NCI-H1930 (cell line): ENCODE measurements at places on chromosomes 16 and 17.
A peak's percentile ranks its signal among the peaks of the same experiment; 100 is the strongest.

GRCh38 chr16:73006026-73006425 lies 41.9 kb downstream of the ZFHX3 start:
- no peak for DNase-seq

DNA sequence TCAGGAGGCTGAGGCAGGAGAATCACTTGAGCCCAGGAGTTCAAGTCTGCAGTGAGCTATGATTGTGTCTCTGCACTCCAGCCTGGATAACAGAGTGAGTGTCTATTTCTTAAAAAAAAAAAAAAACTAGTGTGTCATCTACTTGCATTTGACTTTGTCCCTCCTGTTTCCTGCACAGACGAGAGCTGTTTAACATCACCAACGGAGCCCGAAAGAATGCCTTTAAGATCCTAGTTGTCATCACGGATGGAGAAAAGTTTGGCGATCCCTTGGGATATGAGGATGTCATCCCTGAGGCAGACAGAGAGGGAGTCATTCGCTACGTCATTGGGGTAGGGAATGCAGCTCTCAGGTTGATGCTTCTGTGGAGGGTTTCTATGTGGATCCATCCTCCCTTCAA lies 13.4 kb downstream of the ITGAM start:
- DNase-seq, result no peak

DNA sequence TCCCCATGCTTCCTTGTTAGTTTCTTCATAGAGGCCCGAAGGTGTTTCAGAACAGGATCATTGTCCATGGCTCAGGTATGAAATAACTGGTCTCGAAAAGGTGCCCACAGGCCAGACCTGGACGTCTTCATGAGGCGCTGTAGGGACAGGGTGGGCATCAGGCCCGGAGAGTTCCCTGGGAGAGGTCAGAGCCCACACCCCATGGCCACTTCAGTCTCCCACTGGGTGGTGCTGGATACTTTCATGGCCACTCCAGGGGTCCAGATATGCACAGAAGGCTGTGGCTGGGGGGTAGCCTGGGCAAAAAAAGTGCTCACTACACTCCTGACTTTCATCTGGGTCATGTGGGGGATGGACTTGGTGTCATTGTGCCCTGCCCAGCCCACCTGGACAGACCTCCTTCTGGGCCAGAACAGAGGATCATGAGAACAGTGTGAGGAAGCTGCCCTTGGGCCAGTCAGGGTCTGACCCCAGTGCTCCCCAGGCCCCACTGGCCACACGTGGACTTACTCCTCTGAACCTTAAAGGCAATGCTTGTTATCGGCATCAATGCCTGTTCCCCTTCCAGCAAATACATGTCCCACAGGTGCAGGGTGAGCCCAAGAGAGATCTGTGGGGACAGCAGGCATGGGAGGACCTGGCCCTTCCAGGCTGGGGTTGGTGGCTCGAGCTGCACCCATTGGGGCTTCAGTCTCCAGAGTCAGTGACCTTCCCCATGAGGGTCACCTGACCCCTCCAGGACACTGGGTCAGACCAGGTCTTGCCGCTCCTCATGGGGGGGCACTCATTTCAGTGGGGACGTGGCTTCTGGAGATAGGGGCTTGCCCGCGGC lies 36.9 kb downstream of the LGALS9 start:
- no peak for DNase-seq

- DNase-seq, result no peak
Measured at GRCh38 chr16:621526-622105, 9.2 kb upstream of the WFIKKN1 start.

DNA sequence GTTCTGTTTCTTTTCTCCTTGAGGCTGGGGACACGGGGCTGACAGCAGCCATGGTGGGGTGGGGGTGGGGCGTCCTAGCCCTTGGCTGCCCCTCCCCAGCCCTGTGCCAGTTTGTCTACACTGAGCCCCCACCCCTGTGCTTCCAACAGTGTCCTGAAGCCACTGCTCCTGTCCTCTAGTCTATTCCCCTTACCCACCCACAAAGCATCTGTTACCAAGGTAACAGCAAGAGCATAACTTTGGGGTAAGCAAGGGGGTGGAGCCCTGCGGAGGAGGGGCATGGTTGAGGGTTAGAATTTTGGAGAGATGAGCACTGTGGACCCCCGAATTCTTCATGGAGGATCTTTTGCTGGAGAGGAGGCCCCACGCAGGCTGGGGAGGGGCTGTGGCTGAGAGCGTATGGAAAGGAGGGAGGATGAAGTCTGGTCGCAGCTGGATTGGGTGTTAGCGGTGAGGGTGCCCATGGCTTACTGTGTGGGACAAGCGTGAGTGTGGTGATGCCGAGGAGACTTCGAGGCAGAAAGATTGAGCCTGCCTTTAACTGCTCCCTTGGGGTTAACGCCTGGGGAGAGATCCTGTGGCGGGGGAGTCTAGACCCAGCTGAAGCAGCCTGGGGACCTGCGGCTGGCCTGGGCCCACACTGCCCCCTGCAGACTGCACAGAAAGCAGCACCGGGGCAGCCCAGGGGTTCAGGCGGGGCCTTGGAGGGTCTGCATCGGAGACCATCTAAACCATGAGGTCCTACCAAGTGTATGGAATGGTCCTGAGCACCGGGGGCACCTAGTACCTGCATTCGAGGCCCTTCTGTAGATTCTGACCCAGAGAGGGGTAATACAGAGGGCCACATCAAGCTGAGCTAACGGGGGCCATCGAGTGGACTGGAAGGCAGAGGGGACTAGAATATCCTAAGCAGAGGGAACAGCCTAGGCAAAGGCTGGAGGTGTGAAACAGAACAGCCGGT lies 6.1 kb upstream of the STAC2 start:
- DNase-seq, result no peak

- DNase-seq, result no peak
Measured at GRCh38 chr16:81629034-81629802, 149.9 kb upstream of the PLCG2 start.

DNA sequence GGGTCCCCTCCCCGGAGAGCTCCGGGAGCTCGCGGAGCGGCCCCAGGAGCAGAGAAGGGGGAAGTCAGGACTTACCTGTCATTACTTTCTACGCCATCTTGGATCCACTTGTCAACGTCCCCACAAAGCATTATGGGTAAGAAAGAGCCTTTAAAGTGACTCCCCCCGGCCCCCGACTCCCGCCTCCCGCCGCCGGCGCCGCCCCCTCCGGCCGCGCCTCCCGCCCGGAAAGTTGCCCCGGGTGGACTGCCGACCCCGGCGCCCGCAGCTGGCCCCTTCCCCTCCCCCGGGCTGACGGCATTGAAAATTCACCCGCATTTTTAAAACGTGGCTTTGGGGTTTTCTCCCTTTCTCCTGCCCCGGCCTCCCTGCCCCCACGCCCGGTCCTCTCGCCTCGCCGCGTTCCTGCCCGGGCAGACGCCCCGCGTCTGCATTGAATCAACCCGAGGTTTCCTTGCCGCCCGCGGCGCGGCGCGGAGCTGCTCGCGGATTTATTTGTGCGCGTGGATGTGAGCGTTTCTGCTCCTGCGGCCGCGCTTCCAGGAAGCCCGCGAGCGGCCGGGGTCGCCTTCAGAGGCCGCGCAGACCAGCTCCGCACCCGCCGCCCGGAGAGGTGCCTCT lies at the start of gene HELZ:
Gene HELZ (minus strand): TSS at position 124 of the 621 bp plus-strand sequence. CDS start 26,392 bp downstream, outside the sequence.
- peak; percentile 64 for DNase-seq
